ENCODE measurements at places on chromosomes 6 and 20. TPM values are rescaled to one million over a fixed set of nuclear protein-coding genes. Genes with fewer than 3 reads are reported as not detected.

DNA sequence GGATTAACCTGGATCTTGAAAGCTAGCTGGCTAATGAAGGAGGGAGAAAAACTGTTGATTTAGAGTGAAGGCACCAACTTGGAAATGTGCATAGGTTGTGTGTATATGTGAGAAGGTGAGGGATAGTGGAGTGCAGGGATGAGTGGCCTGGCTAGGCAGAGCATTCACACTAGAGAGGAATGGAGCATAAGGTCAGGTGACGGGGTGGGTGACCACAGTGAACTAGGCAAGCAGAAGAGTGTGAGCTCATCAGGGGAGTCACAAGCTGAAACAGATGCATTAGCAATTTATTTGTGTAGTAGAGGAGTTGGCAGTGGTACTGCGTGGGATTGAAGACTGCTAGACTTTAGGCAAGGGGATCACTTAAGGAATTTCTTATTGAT is 10.5 kb downstream of the ANKRD66 start:
- no peak for DNase-seq

- DNase-seq, result no peak
These were observed 69.1 kb downstream of the GRIK2 start for GRCh38 chr6:101462576-101462975.

DNA sequence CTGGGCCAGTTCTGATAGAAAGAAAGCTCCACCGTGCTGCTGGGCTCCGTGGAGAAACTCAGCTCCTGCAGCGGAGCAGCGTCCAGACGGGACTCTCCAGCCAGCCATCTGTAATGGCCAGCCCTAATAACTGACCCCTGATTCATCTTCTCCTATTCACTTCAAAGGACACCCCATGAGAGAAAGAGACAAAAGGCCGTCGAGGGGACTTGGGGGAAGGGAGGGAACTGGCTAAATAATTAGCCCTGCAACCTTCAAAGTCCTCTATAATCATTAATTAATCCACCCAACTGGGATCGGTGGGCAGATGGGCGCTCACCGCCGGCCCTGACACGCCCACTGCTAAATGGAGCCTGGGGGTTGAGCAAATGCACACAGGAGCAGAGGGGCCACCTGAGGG is 512.4 kb downstream of the CD83 start:
- DNase-seq, result no peak

DNA sequence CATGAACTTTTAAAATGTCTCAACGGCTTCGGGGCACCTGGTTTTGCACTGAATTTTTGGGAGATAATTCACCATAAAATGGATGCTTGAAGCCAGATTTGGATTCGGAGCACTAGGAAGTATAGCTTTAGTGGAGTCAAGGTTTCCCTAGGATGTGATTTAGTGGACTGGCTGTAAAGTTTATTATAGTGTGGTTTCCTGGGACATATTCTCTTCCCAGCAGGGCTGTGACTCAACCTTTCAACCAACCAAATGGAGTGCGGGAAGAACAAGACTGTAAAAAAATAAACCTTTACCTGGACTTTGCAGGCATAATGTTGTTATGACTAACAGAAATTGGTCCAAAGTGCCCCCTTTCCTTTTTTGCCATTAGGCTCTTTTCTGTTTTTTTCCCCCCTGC is 327.4 kb upstream of the MAN1A1 start:
- no peak for DNase-seq

GRCh38 chr6:32764048-32764447 is 716 bp upstream of the HLA-DQB2 start:
- no peak for DNase-seq

DNA sequence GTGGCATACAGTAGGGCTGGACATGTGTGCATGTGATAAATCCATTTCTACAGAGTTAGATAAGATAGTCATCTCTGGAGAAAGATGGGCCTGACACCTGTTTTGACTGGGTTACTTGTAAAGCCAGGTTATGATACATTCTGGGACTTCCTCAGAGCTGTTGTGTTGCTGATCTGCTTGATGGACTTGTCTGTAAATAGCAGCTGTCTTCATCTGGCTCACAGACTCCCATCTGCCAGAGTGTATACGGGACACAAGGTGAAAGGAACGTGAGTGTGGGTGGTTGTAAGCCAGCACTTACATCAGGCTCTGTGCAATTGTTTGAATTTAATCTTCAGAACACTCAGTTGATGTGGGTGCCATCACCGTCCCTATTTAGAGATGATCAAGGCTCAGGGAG is 49.8 kb downstream of the ZDHHC14 start:
- DNase-seq, result no peak

GRCh38 chr20:4161401-4162251 is 146.3 kb upstream of the RNF24 start:
- no peak for DNase-seq

GRCh38 chr6:53931086-53931485 is 136.3 kb downstream of the LRRC1 start:
- DNase-seq, result no peak

- DNase-seq, result no peak
These were observed 17.5 kb upstream of the ZNF831 start for GRCh38 chr20:59145924-59146779.

DNA sequence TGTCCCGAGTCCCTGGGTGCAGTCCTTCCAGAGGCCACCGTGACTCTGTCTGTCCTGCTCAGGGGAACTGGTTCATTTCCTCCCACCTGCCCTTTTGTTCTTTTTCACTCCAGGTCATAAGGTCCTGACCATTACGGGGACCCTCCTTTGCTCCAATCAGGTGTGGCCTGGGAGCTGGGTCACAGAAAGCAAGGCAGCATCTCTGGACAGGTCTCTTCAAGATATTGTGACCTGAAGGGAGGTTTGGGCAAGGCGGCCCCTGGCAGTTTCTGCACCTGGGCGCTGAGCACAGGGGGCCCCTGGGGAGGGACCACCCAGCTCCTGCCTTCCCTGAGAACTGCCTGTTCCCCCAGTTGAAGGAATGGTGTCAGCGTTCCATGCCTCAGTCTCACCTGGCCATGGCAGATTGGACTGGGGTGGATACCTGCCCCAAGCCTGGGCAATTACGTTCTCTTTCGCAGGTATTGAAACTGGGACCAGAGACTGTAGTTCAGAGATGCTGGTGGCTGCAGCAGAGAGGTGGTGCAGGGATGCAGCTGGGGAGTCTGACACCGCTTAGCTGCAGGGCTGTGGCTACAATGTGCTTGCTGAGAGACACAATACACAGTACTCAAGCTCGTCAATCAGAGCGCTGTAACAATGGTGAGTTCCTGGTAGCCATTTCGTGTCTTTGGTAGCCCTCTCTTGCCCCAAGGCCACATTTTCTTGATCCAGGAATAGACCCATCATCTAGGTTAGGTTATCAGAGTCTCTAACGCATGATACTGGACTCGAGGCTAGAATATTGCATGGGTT is 15.6 kb upstream of the NELFCD start:
- no peak for DNase-seq

GRCh38 chr20:51046021-51046985 is 23.4 kb upstream of the KCNG1 start:
- DNase-seq, result no peak

GRCh38 chr20:52936351-52937340 is 35.5 kb upstream of the TSHZ2 start:
- no peak for DNase-seq

GRCh38 chr20:31675828-31676608 is 38.3 kb downstream of the COX4I2 start:
- DNase-seq, result peak; percentile 52

GRCh38 chr6:129903082-129903481 is 42.0 kb upstream of the TMEM244 start:
- DNase-seq, result no peak

GRCh38 chr20:41344938-41345728 is 4.5 kb downstream of the LPIN3 start:
- no peak for DNase-seq

DNA sequence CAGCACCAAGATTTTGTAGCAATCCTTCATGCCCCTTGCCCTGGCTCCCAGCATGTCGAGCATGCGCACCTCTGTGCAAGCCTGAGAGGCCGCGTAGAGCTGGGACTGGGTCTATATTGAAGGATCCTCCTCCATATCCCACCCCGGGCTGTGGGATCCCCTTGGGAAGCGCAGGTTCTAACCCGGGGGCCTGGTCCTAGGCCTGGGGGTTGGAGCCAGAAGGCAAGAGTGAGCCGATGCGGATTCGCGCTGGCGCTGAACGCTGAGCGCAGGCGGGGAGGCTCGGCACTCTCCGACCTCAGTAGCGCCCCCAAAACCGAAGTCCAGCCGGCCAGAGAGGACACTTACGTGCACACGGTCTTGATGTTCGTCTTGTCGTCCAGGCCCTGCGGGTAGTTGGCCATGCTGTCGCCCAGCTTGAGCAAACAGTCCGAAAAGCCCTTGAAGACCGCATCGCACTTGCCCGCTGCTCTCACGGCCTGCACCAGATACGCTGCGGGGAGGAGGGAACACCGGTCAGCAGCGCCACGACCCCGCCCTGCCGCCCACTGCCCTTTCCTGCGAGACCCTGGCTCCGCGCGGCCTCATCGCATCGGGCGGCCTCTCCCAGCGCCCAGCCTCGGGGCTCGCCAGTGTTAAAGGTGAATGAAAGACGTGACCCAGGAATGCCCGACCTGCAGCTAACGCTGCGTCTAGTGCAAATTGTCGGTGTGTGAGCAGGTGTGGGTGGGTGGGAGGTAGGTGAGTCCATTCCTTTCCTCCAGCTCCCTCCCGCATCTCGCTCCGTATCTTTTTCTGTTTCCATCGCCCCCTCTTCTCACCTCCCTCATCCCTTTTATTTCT is 4.5 kb downstream of the NRN1 start:
- DNase-seq, result no peak

DNA sequence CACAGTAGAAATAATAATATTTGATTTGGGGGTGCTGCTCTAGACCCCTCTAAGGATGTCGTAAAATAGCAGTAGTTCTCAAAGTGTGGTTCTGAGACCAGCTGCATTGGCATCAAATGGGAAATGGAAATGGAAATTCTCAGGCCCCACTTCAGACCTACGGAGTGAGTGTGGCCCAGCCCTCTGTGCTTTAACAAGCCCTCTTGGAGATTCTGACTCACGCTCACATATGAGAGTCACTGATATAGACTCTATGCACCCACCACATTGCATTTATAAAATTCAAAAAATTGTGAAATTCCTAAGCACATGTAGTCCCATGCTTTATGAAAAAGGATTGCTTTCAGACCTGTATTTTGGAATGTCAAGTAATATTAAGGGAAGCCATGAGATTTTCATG is 14.2 kb upstream of the PPP1R16B start:
- no peak for DNase-seq

DNA sequence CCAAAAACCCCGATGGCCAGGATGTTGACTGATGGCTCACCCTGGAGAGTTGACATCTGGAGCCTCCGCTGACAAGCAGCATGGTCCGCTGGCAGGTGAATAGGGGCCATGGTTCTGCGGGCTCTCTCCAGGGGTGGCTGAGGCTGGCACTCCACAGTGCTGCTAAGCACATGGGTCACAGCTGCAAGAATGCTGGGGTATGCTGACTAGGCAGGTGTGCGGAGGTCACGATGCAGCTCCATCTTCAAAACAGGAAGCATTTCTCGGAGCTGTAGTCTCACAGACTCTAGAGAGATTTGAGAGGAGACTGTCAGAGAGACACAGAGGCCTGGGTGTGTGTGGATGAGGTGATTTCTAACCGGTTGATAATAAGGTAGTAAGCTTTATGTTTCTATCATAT is 341.6 kb downstream of the NRN1 start:
- no peak for DNase-seq

- no peak for DNase-seq
These were observed 64.9 kb upstream of the RREB1 start for GRCh38 chr6:7042654-7043545.

GRCh38 chr20:4153661-4154238 is 138.4 kb upstream of the RNF24 start:
- DNase-seq, result no peak

GRCh38 chr20:62060631-62061541 is 4.8 kb downstream of the TAF4 start:
- DNase-seq, result no peak

- DNase-seq, result no peak
These were observed 99.9 kb upstream of the SHLD1 start for GRCh38 chr20:5650280-5650691.

- DNase-seq, result no peak
These were observed 214.1 kb downstream of the COL12A1 start for GRCh38 chr6:74991573-74992332.

DNA sequence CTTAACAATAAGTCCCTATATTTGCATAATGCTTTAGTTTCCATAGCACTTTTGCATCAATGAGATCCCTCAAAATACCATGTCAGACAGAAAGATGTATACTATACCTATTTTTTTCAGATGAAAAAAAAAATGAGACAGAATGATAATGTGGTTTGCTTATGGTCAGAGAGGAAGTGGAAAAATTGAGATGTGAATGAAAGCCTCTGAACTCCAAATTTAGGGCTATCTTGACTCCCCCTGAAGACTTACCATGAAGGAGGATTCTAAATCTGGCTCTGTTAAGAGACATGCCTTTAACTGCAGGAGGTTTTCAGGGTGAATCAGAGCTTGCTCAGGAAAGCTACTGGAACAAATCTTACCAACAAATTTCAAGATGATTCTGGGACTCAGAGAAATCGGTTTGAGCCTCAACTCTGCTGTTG is 176.2 kb downstream of the ISM1 start:
- DNase-seq, result no peak

DNA sequence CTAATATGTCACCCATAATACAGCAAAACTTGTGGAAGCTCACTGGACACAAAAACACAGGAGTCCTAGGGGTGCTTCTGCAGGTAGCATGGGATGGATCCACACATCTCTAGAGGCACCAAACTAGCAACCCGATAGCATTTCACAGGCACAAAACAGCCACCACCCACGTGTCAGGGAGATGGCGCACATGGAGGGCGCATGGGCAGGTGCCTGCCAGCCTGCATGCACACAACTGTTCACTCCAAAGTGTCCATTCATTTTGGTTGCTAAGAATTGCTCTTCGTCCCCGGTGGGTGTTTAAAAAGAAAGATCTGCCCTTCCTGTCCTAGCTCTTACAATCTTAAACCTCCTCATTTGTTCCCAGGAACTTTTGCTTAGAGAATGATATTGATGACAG is 171.3 kb downstream of the SYNDIG1 start:
- DNase-seq, result no peak

Gene LY6G6F
- polyA plus RNA-seq, result not detected

Gene EPM2A
- polyA plus RNA-seq, result 6.0 TPM

Gene SNAI1
- polyA plus RNA-seq, result 0.60 TPM

Gene PPP2R5D
- polyA plus RNA-seq, result 32.5 TPM

Gene LBP
- not detected for polyA plus RNA-seq

Gene ISM1
- 1.3 TPM for polyA plus RNA-seq

Gene INSM1
- not detected for polyA plus RNA-seq

Gene HSD17B8
- 50.7 TPM for polyA plus RNA-seq

Gene GPANK1
- polyA plus RNA-seq, result 19.6 TPM

Gene EYS
- not detected for polyA plus RNA-seq

Gene TP53TG5
- not detected for polyA plus RNA-seq

Gene ARMC2
- polyA plus RNA-seq, result 6.1 TPM

All from CD8-positive, alpha-beta memory T cell (primary cell).